ENCODE measurements at places on chromosomes 1 and 21. TPM values are rescaled to one million over a fixed set of nuclear protein-coding genes. Genes with fewer than 3 reads are reported as not detected.

DNA sequence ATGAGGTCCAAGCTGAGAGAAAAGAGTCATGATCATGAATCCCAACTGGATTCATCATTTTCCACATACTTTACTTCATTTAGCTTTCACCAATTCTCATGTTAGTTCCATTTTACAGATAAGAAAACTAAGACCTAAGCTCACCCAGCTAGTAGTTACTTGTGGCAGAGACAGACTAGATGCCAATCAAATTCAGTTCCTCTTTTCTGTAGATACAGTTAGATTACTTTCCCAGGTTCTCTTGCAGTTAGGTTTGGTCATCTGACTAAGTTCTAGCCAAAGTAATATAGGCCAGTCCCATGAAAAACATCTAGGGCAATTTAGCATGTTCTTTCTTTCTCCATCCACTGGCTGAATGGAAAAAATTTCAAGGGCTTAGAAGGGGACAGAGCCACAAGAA is 8.9 kb upstream of the KCND3 start:
- H3K27ac ChIP-seq, result no peak overlapping the region
- no peaks in the 10 kb centered on the region for H3K4me1 ChIP-seq
- H3K36me3 ChIP-seq, result no peaks in the 10 kb centered on the region
- no peak for DNase-seq
- no peak overlapping the region for H3K4me3 ChIP-seq

DNA sequence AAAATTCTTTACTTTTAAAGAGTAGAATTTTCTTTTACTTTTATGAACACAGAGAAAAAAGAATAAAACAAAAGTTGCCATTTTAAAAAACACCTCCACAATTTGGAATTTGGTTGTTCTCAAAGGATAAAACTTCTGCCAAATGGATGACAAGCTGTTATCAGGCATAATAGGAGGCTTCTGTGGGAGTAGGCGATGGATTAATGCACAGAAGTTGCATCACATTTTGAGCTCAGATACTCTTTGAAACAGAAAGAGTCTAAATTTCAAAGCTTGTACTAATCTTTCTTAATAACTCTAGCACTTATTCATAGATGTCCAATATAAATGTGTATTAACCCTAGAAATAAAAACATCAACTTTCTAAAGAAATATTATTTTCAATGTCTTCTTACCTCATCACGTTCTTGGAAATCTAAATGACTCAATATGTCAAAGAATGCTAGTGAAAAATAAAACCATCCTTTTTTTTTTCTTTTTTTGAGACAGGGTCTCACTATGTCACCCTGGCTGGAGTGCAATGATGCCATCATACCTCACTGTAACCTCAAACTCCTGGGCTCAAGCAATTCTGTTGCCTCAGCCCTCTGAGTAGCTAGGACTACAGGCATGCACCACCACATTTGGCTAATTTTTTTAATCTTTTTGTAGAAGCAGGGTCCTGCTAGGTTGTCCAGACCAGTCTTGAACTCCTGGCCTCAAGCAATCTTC is 112.8 kb upstream of the USP25 start:
- DNase-seq, result no peak
- H3K27me3 ChIP-seq, result no peaks in the 10 kb centered on the region
- no peaks in the 10 kb centered on the region for H3K4me1 ChIP-seq
- H3K4me3 ChIP-seq, result no peak overlapping the region
- H3K27ac ChIP-seq, result no peak overlapping the region

DNA sequence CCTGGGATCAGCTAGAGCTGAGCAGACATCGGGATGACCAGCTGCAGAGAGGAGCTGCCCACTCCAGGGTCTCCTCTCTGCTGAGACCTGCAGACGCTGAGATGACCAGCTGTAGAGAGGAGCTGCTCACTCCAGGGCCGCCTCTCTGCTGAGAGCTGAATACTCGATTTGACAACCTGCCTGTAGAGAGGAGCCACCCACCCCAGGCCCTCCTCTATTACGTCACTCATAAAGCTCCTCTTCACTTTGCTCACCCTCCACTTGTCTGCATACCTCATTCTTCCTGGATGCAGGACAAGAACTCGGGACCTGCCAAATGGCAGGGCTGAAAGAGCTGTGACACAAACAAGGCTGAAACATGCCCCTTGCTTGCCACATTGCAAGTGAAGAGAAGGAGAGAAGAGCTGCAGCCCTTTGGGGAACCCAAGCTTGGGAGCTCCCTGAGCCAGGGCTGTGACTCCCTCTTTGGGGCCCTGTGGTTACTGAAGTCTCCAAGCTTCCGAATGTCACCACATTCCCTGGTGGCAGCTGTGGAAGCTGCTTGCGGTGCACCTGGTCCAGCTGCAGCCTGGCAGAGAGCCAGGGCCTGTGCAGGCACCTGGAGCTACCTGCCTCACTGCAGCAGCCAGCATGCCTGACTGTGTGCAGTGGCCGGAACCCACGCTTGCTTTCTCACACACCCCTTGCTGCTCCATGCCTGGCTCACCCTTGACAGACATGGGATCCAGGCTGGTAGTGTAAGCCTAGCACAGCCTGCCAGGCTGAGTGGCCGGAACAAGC is 59.6 kb downstream of the CC2D1B start:
- no peak overlapping the region for H3K4me3 ChIP-seq
- H3K27ac ChIP-seq, result no peak overlapping the region
- H3K4me1 ChIP-seq, result no peaks in the 10 kb centered on the region
- no peak for DNase-seq
- no peaks in the 10 kb centered on the region for H3K36me3 ChIP-seq

DNA sequence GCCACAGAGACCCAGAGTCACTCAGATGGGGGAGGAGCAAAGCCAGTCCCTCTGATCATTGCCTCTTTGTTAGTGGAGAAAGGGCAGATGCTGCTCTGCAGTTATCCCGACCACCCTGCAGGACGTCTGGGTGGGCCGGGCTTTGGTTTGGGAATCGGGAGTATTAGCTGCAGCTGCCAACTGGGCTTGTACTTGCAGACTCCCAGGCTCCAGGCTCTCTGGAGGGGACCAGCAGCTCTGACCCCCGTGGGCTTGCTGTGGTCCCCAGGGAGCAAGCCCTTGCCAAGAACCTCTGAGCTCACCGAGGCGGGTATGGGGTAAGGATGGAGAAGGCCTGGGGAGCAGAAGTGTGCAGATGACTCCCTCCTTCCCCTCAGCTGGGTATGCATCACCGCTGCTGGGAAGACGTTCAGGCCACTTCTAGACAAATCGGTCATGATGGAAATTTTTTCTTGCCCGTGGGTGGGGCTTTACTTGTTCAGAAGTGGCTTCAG is 21.6 kb downstream of the MAPKAPK2 start:
- H3K4me3 ChIP-seq, result no peak overlapping the region
- DNase-seq, result no peak
- H3K4me1 ChIP-seq, result peaks cover 40% of the 10 kb centered on the region

- H3K27ac ChIP-seq, result no peak overlapping the region
- H3K4me1 ChIP-seq, result peaks cover 4% of the 10 kb centered on the region
- H3K27me3 ChIP-seq, result no peaks in the 10 kb centered on the region
- no peaks in the 10 kb centered on the region for H3K36me3 ChIP-seq
Observed at GRCh38 chr1:16168622-16169360, 12.9 kb upstream of the EPHA2 start.

- H3K4me1 ChIP-seq, result no peaks in the 10 kb centered on the region
- no peak overlapping the region for H3K4me3 ChIP-seq
- H3K27ac ChIP-seq, result no peak overlapping the region
- no peak for DNase-seq
- no peaks in the 10 kb centered on the region for H3K27me3 ChIP-seq
Observed at GRCh38 chr1:239169276-239169675, 217.1 kb upstream of the CHRM3 start.

DNA sequence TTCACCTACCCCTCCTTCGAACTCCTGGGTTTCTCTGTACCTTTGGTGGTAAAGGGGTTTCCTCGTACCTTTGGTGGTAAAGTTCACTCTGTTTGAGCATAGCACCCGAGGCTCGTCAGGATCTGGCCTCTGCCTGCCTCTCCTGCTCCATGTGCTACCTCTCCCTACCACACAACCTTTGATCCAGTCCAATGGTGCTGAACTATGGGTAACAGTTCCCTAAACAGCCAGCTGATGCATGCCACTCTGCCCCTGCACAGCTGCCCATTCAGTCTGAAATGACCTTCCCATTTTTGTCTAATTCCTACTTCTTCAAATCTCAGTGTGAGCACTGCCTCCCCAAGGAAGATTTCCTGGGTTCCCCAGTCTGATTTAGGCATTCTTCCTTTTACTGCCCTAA is 14.0 kb downstream of the OVAAL start:
- H3K4me3 ChIP-seq, result no peak overlapping the region
- no peaks in the 10 kb centered on the region for H3K36me3 ChIP-seq
- H3K4me1 ChIP-seq, result no peaks in the 10 kb centered on the region
- no peak overlapping the region for H3K27ac ChIP-seq
- H3K27me3 ChIP-seq, result no peaks in the 10 kb centered on the region
- no peak for DNase-seq

- H3K4me3 ChIP-seq, result no peak overlapping the region
- no peak for DNase-seq
- no peak overlapping the region for H3K27ac ChIP-seq
- no peaks in the 10 kb centered on the region for H3K27me3 ChIP-seq
- no peaks in the 10 kb centered on the region for H3K4me1 ChIP-seq
Observed at GRCh38 chr1:114490274-114490693, 20.7 kb downstream of the TRIM33 start.

GRCh38 chr1:10152709-10153284 is 57.6 kb upstream of the KIF1B start:
- H3K4me3 ChIP-seq, result no peak overlapping the region
- H3K36me3 ChIP-seq, result 0 out of 2 replicates have a peak, but pooled peaks cover 2% of the 10 kb centered on the region

DNA sequence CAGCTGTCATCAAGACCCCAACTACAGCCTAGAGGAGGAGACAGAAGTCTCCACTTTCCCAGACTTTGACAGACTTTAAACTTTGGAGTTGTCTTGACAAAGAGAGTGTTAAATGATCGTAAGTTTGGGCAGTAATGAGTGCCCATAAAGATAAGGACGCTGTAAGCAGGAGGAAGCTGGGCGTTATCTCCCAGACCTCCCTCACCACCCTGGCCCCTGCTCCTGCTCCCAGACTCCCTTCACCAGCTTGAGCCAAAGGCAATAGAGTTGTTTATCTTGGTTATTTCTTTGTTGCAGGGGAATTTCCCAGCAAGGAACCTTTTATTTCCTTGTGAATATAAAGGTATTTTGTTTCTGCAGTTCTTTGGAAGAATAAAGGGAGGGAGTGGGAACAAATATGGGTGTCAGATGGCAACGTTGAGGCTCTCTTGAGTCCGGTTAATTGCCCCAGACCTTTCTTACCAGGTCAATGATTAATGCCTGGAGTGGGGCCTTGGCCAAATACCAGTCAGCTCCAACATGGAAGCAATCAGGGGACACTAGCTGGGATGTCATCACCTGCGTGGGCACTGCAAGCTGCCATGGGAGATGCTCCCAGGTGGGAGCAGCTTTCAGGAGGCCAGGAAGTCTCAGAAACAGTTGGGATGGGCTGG is 4.4 kb downstream of the PIGR start:
- H3K27me3 ChIP-seq, result no peaks in the 10 kb centered on the region
- H3K4me1 ChIP-seq, result no peaks in the 10 kb centered on the region
- no peaks in the 10 kb centered on the region for H3K36me3 ChIP-seq
- no peak overlapping the region for H3K27ac ChIP-seq

DNA sequence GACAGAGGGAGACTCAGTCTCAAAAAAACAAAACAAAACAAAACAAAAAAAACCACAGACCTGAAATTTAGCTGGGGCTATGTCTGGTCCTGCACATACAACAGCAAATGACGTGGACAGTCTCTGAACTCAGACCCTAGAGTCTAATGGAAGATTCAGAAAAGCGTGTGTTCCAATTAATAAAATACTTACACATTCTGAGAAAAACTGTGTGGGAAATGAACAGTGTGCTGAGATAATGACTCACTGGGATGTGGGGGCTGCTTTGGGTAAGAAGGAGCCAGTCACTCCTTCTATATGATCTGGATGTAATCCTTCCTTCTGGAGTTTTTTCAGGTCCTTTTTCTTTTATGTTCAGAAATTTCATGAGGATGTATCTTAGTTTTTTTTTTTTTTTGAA is 29.4 kb downstream of the CLDN14 start:
- DNase-seq, result no peak
- H3K4me3 ChIP-seq, result no peak overlapping the region
- no peak overlapping the region for H3K27ac ChIP-seq
- H3K4me1 ChIP-seq, result peaks cover 7% of the 10 kb centered on the region
- no peaks in the 10 kb centered on the region for H3K27me3 ChIP-seq

DNA sequence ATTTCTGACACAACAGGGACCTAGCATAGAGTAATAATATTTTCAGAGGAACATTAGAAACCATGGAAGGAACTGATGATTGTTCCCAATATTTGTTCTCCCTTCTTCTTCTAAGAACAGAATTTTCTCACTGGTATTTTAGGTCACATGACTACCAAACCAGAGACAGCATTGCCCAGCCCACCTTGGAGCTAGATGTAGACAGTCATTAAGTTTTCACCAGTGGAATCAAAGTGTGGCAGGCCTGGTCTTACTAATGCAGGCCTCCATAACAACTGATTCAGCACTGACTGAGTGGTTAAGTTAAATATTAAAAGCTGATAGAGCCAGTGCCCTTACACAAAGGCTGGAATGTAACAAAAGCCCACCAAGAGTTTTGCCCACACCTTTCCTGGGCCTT is 244.4 kb downstream of the ZNF648 start:
- no peak overlapping the region for H3K4me3 ChIP-seq
- H3K36me3 ChIP-seq, result no peaks in the 10 kb centered on the region
- DNase-seq, result no peak
- no peaks in the 10 kb centered on the region for H3K27me3 ChIP-seq
- no peaks in the 10 kb centered on the region for H3K4me1 ChIP-seq

- no peaks in the 10 kb centered on the region for H3K36me3 ChIP-seq
- H3K4me1 ChIP-seq, result peaks cover 12% of the 10 kb centered on the region
- no peak overlapping the region for H3K27ac ChIP-seq
- H3K4me3 ChIP-seq, result no peak overlapping the region
- H3K27me3 ChIP-seq, result no peaks in the 10 kb centered on the region
Observed at GRCh38 chr1:27536010-27536757, 46.2 kb upstream of the WASF2 start.

DNA sequence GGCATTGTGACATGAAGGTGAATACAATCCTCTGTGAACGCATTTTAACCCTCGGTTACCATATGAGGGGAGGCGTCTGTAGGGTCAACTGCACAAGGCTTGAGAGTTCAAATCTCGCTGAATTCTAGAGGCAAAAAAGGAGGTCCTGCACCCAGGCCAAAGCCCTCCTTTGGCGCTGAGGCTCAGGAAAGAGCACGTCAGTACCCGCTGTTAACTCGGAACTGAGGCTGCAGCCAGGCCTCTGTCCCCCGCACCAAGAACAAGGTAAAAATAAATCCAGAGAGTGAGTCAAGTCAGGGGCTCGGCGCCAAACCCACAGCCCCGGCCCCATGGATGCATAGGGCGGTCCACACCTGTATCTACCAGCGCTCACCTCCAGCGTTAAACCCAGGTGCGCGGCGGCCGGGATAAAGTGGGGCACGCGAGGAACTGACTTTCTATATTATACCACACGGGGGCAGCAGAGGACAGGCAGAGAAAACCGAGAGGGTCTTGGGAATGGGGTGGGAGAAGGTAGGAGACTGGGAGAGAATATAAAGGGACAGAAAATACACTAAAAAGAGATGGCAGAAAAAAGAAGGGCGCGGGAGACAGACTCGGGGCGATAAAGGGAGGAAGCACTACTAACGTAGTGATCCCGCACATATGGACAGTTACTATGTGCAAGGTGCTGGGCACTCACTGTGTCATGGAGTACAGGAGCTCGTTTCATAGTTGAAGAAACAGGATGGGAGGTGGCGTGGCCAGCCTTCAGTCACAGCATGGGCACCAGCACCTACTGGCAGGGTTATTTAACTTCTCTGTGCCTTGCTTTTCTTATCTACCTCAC is 54.9 kb downstream of the DMRTA2 start:
- H3K4me1 ChIP-seq, result no peaks in the 10 kb centered on the region
- H3K4me3 ChIP-seq, result 0 out of 2 replicates have a peak overlapping the region, but pooled peaks have one; percentile 28
- no peak for DNase-seq
- no peaks in the 10 kb centered on the region for H3K36me3 ChIP-seq

The CYB5RL gene
- 15.1 TPM for total RNA-seq

The PRRX1 gene
- not detected for total RNA-seq

The SHE gene
- 0.29 TPM for total RNA-seq

The SLAMF8 gene
- not detected for total RNA-seq

The ASAP3 gene
- total RNA-seq, result 58.0 TPM
